Dorsolateral prefrontal cortex (tissue), 122 donors: ENCODE measurements at places on chromosomes 11 and 22. TPM values are rescaled to one million over a fixed set of nuclear protein-coding genes. Genes with fewer than 3 reads are reported as not detected.

The SRRD gene
- total RNA-seq: 31.7 TPM

The OR51B5 gene
- total RNA-seq: 0.68 TPM

The FOLR2 gene
- 13.6 TPM for total RNA-seq

The GRAMD1B gene
- total RNA-seq: 79.4 TPM

The LMNTD2 gene
- total RNA-seq: 0.65 TPM

The CATSPERZ gene
- 3.4 TPM for total RNA-seq

The YPEL4 gene
- 66.1 TPM for total RNA-seq

The IRF7 gene
- total RNA-seq: 8.8 TPM

The RHOD gene
- total RNA-seq: not detected

The LIPT2 gene
- total RNA-seq: 3.8 TPM

The BLID gene
- 2.1 TPM for total RNA-seq

The OR5AS1 gene
- total RNA-seq: not detected

The MRGPRE gene
- total RNA-seq: 0.52 TPM

The RAG1 gene
- total RNA-seq: 0.68 TPM
